ENCODE measurements at places on chromosomes 2 and 18. TPM values are rescaled to one million over a fixed set of nuclear protein-coding genes. Genes with fewer than 3 reads are reported as not detected.

GRCh38 chr2:3107567-3107966 is 270.1 kb downstream of the EIPR1 start:
- no peak for DNase-seq

DNA sequence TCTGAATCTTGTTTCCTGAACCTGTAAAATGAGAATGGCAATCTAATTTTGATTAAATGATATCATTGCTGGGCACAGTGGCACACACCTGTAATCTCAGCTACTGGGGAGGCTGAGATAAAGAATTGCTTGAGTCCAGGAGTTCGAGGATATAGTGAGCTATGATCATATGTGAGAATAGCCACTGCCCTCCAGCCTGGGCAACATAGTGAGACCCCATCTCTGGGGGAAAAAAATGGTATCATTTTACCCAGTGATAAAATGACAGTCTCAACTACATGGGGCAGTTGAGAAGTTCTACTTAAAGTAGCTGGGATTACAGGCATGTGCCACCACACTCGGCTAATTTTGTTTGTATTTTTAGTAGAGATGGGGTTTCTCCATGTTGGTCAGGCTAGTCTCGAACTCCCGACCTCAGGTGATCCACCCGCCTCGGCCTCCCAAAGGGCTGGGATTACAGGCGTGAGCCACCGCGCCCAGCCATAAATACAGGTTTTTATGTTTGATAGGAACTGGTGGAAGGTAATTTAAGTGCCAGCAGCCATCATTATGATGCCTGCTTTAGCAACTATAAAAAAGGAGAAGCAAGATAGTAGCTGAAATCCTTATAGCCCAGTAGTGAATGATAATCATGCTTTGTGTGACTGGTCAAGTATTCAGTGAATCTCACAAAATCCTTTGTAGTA is 17.0 kb downstream of the BZW1 start:
- no peak for DNase-seq

DNA sequence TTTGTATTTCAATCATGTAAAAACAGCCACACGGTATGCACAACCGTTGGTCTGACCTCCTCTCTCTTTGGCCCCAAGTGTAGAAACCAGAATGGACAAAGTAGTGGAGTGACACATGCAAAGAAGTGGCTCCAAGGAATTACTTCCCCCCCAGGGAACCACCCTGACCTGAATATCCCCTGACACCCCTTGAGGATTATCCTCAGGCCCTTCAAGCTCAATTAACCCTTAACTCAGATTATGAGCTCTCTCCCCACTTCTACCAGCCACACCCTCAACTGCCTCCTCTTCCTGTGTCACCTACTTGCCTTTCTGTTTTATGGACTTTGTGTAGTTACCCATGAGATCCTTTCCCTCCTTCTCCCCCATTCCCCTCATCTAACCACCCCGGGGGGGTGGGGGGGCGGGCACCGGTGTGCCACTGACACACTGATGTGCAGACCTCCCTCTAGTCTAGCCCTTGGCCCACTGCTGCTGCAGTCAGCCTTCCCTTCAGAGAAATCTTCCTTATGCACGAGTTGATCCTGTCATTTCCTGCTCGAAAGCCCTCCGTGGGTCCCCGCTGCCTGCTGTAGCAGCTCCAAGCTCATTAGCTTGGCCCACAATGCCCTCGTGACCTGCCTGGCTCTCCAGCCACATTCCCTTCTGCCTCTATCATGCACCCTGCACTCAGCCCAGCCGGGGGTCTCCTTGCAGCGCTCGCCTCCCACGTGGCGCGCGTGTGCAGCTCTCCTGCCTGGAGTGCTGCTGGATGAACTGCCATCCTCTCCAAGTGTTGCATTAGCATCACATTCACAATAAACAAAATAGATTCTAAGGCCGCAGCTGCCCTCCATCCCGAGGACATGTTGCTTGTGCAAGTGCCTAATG is 40.1 kb upstream of the TMEM177 start:
- no peak for DNase-seq

SNTG2 gene
- total RNA-seq = 0.94 TPM

CTNNA2 gene
- total RNA-seq = not detected
